ENCODE measurements at places on chromosomes 13 and 19.
A peak's percentile ranks its signal among the peaks of the same experiment; 100 is the strongest.

DNA sequence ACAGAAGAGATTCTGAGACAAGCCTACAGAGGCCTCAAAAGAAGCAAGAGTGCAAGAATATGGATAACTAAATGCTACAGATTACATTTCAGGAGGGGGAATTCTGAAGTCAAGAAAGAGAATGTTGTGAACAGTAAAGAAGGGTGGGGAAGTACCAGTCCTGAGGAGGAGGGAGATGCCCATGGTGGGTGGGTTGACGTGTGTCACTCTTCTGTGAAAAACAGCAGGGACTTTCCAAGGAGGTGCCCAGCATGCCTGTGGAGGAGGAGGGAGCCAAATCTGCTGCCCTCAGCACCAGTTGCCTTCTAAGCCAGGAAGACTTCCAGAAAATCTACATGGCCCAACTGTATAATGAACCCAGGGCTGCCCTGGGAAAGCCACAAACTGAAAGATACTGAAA is 87.7 kb downstream of the SGCG start:
- peak; percentile 67 for DNase-seq

DNA sequence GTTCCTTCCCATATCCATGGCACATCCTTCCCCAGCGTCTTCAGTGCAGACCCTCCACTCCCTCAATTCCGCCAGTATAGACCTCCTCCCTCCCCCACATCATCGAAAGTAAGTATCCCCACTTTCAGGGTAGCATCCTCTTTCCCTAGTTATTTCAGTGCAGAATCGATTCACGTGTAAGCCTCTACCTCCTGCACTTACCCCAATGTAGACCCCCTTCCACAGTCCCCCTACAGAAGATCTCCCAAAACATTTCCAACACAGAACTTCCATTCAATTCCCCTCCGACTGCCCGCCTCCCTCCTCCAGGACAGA is 664 bp downstream of the IRF3 start:
- DNase-seq = no peak

DNA sequence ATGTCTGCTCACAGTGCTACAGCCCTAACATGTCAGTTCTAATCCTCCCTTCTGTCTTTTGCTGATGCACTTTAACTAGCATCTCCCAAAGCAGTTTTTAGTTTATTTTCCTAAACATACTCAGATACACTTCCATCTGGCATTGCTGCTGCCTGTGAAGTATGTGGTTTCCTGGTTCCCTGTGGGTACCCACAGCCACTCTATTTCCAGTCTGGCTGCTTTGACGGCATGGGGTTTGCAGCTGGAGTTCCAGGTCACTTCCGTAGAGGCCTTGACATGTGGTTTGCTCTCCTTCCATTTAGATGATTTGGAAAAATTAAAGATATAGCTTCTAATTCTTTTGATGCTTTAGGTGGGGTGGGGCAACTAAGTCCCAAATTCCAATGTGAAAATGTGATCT is 375.5 kb downstream of the PCDH20 start:
- no peak for DNase-seq

DNA sequence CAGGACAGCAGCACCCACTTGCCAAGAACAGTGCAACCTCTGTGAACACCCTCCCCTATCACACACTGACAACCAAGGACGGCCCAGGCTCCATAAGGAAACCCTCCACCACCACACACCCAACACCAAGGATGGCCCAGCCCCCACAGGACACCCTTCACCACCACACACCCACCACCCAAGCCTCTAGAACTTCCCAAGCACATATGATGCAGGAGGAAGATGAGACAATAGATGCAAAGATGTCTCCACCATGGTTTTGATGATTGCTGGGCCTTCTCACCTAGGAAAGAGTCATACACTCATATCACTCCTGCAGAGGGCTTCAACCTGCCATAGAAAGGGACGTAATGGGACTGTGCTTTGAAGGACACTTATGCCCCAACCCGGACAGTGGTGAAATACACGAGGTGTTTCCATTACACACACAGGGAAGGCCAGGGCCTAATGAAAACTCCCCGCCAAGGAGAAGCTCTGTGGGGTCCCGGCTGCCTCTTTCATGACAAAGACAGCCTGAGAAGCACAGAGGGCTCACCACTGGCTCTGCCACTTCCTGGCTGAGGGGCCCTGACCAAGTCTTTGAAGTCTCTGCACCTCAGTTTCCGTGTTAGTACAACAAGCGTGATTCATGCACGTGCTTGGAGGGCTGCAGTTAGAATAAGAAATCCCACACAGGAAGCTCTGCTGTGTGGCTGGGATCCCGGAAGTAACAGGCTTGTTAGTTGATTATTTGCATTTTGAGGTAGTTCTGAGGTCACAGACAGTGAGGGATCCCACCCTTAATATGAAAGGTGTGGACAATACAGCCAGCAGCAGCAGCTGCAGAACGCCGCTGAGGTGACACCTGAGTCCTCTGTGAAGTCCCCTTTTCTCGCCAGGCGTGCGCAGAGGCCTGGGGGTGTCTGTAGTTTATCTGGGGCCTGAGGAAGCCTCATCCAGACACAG is 61.9 kb upstream of the ATP12A start:
- DNase-seq = peak; percentile 78

DNA sequence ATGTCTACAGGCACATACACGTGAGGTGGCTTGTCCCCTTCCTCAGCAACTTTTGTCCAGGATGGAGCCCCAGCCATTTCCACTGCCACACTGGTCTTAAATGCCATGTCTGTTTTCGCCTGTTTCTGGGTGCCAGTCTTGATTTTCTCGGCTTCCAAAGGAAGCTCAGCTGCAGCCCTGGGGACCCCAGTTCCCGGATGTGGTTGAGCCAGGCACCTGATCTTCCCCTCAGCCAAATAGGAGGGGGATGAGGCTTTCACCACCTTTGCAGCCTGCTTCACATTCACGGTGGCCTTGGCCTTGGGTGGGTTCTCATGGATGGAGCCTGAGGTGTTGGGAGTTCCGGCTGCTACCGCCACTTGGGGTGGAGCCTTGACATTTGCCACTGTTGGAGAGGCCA is 8.7 kb downstream of the IQCN start:
- DNase-seq = no peak

- no peak for DNase-seq
Measured at GRCh38 chr19:5588441-5588840, 20.7 kb upstream of the TINCR start.

GRCh38 chr19:57815247-57816075 is 748 bp upstream of the ZNF552 start:
- no peak for DNase-seq

DNA sequence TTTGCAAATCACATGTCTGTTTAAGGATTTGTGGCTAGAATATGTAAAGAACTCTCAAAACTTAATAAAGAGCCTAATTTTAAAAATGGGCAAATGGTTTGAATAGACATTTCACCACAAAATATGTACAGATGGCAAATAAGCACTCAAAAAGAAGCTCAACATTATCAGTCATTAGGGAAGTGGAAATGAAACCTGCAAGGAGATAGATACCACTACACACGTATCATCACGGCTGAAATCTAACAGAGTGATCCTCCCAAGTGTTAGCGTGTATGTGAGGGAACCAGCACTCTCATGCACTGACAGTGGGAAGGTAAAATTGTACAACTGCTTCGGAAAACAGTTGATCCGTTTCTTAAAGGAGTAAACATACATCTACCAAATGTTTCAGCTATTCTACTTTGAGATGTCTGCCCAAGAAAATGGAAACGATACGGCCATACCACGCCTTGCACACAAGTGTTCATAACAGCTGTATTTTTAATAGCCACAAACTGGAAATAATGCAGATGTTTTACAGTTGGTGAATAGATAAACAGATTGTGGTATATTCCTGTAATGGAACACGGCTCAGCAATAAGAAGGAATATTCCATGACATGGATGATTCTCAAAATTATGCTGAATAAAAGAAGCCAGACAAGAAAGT is 14.5 kb downstream of the ARHGEF7 start:
- DNase-seq = no peak

DNA sequence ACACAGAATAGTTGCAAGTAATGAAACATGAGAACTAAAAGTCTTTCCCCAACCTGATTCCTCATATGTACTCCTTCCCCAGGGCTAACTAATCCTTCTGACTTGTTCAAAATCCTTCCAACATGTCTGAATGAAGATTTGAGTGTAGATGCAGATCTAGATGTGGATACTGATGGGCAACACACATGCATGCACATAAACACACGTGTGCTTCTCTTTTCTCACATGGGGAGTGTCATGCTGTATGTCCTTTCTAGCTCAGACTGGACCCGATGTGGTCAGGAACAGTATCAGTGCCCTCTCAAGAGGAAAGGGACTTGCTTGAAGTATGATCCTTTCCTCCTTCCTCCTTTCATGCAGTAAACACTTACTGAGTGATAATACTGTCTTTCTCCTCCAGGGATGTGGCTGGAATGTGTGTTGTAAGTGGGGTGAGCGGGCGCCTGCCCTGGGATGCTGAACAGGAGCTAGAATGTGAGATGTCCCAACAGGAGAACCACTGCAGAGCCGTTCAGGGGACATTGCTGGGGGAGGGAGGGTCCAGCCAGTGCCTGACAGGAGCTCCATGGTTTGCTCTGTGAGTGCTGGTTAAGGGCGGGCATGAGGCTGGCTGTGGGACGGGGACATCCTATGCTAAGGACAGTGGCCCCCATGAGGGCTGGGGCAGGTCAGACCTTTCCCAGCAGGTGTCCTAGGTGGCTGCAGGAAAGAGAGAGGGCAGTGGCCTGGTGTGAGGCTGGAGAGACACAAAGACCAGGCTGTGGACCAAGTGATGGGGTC is 146.9 kb downstream of the TEX29 start:
- DNase-seq = no peak

DNA sequence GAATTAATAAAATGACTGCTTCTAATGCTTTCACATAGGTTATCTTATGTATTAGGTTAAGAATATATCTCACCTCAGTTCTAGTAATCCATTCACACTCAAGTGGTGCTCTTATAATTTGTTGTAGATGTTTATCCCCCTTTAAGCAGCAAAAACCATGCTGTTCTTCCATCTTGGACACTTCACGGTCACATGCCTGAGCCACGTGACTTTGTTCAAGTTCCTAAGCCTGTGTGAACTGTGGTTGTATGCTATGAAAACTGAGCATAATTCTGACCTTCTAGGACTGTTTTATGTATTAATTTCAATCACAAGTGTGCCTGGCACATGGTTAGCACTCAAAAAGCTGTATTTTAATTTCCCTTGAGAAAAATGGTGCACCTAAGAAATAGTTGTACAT is 41.2 kb upstream of the STARD13 start:
- no peak for DNase-seq

GRCh38 chr19:14619404-14619803 is 36.5 kb downstream of the CLEC17A start:
- no peak for DNase-seq

DNA sequence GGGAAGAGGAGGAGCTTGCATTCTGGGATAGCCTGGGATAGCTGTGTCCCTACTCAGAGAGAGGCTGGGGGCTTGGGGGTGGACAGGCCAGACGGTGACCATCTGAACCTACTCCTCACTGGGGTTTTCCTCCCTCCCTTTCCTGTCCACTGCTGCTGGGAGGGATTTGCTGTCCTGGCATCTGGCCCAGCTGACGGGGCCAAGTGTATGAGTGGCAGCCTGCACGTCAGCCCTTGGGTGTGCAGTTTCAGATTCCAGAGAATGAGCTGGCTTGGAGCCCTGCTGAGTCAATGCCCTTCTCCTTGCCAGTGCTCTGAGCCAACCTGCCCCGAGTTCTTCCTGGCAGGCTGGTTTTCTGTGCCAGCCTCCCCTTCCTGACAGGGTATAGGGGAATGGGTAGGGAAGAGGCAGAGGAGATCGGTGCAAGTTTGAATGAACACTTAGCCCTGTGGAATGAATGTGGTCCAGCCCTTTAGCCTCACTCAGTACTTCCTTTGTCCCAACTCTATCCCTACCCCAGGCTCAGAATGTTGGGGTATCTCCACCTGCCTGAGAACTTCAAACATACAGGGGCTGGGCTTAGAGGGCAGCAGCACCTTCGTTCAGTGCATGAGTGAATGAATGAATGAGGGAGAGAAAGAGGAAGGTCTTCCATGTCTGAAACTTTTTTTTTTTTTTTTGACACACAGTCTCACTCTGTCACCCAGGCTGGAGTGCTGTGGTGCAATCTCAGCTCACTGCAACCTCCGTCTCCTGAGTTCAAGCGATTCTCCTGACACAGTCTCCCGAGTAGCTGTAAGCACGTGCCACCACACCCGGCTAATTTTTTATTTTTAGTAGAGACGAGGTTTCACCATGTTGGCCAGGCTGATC is 1.8 kb upstream of the ANGPTL4 start:
- no peak for DNase-seq

DNA sequence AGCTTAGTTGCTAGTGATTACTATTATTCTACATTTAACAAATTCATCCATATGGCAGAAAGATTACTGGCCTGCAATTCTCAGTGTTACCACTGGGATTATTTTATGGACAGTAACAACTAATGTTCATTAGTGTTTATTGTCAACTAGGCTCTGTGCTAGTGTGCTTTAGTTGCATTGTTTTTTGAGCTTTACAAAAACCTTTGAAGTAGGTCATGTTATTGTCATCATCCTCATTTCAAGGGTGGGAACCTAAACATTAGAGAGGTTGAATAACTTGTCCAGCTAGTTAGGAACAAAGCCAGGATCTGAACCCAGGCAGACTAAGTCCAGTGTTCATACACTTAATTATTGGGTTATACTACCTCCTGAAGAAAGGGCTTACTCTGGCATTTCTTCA is 27.8 kb upstream of the TDRD3 start:
- DNase-seq = no peak

GRCh38 chr13:30023196-30023895 is 172.9 kb upstream of the UBL3 start:
- DNase-seq = no peak

DNA sequence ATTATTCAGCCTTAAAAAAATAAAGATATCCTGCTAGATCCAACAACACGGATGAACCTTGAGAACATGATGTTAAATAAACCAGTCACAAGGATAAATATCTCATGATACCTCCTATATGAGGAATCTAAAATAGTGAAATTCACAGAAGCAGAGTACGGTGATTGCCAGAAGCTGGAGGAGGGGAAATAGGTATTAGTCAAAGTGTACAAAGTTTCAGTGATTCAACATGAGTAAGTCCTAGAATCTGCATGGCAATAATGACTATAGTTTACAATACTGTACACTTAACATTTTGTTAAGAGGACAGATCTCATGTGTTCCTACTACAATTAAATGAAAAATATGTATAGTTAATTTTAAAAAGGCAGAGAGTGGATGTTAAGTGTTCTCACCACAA is 206.6 kb upstream of the SLC10A2 start:
- DNase-seq = no peak

DNA sequence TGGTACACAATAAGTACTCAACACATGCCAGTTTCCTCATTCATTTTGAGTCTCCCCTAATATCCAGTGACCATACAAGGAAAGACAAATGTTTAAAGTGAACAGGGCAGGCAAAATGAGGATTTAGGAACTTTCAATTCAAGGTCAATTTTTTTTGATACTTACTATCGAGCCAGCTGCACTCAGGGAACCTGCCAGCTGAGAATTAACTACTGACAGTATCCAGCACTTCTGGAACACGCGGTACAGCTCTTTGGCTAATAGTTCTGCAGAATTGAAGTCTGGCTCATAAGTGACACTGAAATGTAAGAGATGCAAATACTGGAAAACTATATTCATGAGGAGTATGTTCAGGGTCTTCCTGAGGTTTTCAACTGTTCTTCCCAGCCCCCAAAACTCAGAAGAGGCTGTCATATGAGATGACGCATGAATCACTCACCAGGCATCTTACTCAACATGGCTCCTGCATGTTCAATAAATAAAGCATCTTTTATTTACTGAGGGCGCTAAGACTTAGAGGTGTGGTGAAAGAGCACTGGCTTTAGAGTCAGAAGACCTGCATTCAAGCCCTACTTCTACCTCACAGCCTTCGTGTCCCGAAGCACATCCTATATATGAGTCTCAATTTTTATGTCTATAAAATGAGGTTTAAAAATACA is 25.6 kb downstream of the RUBCNL start:
- DNase-seq = no peak

Measured in activated effector memory CD4-positive, alpha-beta T cell treated with anti-CD3 and anti-CD28 coated beads, Interleukin-2, amount 50 U/mL, for 16 hours (primary cell).